ENCODE measurements at places on chromosomes 11 and 22. TPM values are rescaled to one million over a fixed set of nuclear protein-coding genes. Genes with fewer than 3 reads are reported as not detected.
A peak's percentile ranks its signal among the peaks of the same experiment; 100 is the strongest.

- DNase-seq = peak; percentile 74
Measured at GRCh38 chr11:61126256-61126655, 24.0 kb downstream of the CD5 start.

- no peak for DNase-seq
Measured at GRCh38 chr11:113574171-113574570, 99.0 kb upstream of the DRD2 start.

GRCh38 chr11:58674609-58675008, 52.1 kb downstream of the CNTF start:
- no peak for DNase-seq

Gene THRSP
- total RNA-seq = 4.8 TPM

DNA sequence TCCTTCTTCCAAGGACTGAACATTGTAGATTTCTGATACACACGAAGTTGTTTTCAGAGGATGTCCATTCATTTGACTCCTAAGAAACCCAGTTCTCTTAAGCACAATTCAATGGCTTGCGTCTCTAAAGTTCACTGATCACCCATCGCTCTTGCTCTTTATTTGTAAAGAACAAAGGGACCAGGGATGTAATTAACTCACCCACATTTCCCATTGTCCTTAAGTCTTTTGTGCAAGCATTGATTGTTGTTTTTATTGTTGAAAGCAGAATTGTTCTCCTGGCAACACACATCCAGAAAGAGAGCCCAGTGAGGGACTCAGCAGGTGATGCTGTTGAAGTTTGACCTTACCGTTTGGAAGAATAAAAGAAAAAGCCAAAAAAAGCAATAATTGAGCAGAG, 59.2 kb downstream of the SPON1 start:
- no peak for DNase-seq

Measured in Right ventricle myocardium inferior (tissue), 1 donor.